ENCODE measurements at places on chromosomes 7 and 10. TPM values are rescaled to one million over a fixed set of nuclear protein-coding genes. Genes with fewer than 3 reads are reported as not detected.

The CTAGE8 gene
- not detected for total RNA-seq

The ECHDC3 gene
- 15.1 TPM for total RNA-seq

The HOXA6 gene
- not detected for total RNA-seq

The SLK gene
- total RNA-seq: 82.3 TPM

The PPP1R17 gene
- total RNA-seq: not detected

The RBM28 gene
- 11.4 TPM for total RNA-seq

The ADCY1 gene
- 29.4 TPM for total RNA-seq

The BBIP1 gene
- total RNA-seq: 15.1 TPM

The MMS19 gene
- total RNA-seq: 87.3 TPM

The RBP4 gene
- 0.44 TPM for total RNA-seq

All from smooth muscle cell of trachea (primary cell).